ENCODE measurements at places on chromosomes 5 and 9.

GRCh38 chr9:18610956-18611355, 137.0 kb downstream of the ADAMTSL1 start:
- DNase-seq: no peak

DNA sequence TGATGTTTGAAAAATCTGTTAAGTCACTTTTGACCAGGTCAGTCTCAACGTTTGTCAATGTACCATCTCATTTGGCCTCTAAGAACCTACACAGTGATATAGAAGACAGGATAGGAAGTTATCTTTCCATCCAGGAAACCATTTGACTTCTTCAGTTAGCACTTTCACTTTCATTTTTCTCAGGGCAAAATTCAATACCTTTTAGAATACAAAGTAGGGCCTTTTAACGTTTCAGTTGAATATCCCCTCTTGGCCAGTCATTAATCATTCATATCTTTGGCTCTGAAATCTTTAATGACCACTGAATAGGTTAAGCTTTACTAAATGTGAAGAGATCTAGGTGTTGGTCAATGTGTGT, 101.1 kb upstream of the GNAQ start:
- DNase-seq: no peak

DNA sequence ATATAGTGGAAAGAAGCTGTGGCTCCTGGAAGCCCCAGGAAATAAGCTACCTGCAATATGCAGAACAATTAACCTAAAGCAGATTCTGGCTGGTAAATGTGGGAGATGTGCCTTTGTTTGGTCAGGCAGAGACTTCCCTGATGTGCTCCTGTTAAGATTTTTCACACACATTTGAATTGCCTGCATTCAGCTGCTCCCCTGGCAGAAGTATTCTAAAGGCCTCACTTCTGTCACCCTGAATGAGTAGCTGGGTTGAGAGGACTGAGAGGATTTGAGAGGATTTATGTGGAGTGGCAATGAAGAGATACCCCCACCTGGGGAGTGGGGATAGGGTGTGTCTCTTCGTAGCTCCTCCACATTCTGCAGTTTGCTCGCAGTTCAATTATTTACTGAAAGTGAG, 130.5 kb downstream of the ST8SIA4 start:
- DNase-seq: no peak

GRCh38 chr9:2764353-2764752, 47.0 kb downstream of the KCNV2 start:
- peak; percentile 8 for DNase-seq

GRCh38 chr5:159163027-159163700, 46.2 kb downstream of the RNF145 start:
- no peak for DNase-seq

GRCh38 chr9:16157216-16157615, 604.4 kb downstream of the CCDC171 start:
- no peak for DNase-seq

DNA sequence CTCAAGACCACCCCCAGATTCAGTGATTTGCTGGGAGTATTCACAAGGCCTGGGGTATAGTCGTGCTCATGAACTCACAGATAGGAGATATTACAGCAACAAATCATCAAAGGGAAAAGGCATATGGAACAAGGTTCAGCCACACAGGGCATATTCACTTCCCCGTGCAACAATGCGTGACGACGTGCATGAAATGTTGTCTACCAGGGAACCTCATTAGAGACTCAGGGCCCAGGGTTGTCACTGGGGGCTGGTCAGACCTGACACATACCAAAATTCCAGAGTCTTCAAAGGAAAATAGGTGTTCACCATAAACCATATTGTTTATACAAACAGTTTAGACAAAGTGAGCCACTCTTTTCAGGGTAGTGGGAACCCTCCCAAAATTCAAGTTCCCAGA, 212.4 kb downstream of the RFK start:
- no peak for DNase-seq

DNA sequence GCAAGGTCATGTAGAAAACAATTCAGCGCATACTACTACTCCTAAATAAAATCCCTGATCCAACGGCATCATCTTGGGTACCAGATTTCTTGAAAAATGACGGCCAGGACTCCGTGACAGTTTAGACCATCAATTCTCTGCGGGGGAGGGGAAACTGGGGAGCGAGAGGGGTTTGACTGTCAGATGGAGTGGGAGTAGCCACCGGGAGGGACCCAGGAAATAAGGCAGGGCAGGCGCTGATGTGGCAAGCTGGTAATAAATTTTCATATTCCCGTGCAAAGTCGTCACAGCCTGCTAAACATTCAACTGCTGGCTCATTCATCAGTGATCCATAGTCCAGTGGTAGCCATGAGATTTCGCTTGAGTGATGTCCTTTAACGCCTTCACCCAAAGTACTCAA, 457 bp upstream of the CDH18 start:
- no peak for DNase-seq

GRCh38 chr5:106380736-106381135, 1290.0 kb downstream of the EFNA5 start:
- no peak for DNase-seq

DNA sequence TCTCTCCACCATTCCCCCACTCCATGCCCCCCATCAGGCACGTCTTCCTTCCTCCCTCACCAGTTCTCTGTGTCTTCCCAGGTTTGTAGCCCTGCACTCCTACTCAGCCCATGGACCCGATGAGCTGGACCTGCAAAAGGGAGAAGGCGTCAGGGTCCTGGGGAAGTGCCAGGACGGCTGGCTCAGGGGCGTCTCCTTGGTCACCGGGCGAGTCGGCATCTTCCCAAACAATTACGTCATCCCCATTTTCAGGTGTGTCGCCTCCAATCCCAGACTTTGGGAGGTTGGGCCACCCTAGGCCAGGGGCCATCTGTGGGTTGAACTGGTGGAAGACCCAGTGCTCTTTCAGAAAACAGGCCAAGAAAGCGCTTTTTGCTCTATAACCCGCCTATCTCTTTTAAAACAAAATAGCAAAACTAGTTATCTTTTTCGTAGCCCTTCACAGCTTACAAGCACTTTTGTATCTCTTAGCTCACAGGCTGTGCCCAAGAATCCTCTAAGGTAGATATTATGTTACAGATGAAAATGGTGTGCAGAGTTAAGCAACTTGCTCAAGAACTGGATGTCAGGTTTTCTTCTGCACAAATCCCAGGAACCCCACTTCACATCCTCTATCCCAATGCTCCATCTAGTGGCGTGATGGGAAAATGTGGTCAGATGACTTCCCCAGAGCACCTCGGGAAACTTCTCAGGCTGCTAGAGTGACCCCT, 56.2 kb downstream of the PLAC8L1 start:
- DNase-seq: no peak

DNA sequence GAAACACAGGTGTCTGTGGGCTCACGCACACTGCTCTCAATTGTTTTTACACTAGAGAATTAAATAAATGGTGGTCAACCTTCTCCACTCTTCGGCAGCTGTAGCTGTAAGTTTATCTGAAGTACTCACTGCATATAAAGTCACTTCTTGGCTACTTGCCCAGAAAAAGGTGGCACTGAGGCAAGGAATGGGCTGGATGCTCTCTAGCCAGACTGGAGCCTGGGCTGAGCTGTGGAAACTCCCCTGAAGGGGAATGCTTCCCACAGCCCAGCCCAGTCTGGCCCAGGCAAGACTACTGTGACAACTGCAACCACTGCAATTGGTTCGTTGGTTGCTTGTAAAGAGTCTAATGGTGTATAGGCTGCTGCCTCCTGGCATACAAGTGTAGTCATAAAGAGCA, 4.5 kb downstream of the LEAP2 start:
- DNase-seq: no peak

DNA sequence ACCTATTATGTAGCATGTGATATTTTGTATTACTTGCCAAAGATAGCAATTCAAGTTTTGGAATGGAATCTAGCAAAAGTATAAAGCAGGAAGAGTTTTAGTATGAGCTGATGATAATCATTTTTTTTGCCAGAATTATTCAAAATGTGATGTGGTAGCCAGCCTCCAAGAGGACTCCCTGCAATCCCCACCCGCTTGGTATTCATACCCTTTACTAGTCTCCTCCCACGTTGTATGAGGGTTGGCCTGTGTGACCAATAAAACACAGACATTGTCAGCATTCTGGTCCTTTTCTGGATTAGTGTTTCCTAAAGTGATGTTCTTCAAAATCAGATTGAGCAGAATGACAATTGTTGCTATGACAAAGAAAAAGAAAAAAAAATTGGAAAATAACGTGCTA, 63.8 kb downstream of the TARS1 start:
- no peak for DNase-seq

DNA sequence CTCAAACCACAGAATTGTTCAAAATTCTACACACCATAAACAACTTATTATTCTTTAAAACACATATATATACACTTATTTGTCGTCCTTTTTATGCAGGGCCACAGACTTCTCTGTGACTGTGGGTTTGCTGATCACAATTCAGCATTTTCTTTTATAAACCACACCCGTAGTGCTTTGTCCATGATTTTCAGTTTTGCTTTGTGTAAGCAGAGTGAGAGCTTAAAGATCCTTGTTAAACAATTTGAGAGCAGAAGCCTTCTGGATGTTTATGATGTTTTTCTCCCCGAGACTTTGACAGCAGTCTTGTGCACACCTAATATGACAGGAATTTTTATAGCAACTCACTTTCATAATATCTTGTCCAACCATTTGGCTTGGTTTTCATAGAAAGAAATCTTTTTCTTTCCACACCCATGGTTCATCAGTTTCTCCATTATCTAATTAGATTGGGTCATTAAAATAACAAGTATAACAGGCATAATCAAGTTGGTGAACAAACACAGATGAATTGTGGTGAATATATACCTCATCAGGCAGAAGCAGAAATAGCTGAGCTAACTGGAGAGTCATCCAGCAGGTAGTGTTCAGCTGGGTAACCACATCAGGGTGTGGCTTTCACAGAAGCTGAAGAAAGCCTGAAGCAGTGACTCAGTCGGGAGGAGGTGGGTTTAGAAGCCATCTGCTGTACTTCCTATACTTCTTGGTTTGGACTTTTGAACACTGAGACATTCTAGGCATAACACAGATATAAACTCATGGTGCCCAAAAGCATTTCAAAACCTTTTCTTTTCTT, 232.8 kb downstream of the DOCK8 start:
- DNase-seq: no peak

GRCh38 chr9:34047864-34048726, 592 bp downstream of the UBAP2 start:
- peak; percentile 54 for DNase-seq

All from activated naive CD4-positive, alpha-beta T cell treated with anti-CD3 and anti-CD28 coated beads, Interleukin-2, amount 50 U/mL, for 72 hours (primary cell).